Activated B cell treated with CpG ODN at 0.5 μM for 24 hours (primary cell): ENCODE measurements at places on chromosomes 3 and 15. TPM values are rescaled to one million over a fixed set of nuclear protein-coding genes. Genes with fewer than 3 reads are reported as not detected.
A peak's percentile ranks its signal among the peaks of the same experiment; 100 is the strongest.

DNA sequence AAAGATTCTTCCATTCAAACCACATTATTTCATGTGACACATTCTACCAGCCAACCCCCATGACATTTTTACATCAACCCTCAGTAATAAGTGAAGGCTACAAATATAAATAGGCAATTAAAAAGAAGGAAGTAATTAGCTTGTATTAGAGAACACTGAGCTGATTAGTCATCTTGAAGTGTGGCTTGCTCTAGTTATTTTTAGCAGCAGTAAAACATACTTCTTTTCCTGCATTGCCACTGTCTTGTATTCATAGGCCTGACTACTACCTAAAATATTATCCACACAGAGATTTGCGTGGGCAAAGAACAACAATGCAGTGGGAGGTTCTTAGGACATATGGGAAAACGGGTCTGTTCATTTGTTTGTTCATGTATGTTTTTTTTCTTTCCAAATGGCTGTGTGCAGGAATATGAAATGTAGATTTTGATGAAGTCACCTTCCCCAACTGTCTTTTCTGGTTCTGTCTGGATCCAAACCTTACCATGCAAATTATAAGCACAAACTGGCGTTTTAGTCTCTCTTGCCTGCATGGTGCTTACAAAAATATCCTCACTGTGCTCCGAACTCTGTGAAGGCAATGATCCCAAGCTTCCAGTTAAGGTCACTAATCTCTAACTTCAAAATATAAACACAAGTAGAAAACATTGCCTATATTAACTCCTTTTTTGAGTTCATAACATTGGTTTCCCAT is 31.5 kb upstream of the TM4SF4 start:
- H3K4me3 ChIP-seq = no peak overlapping the region
- no peaks in the 10 kb centered on the region for H3K27me3 ChIP-seq
- H3K36me3 ChIP-seq = no peaks in the 10 kb centered on the region
- peaks cover 3% of the 10 kb centered on the region for H3K4me1 ChIP-seq
- no peak for DNase-seq

GRCh38 chr3:73765878-73766545 is 141.3 kb upstream of the PDZRN3 start:
- no peak for DNase-seq
- no peak overlapping the region for H3K27ac ChIP-seq
- H3K36me3 ChIP-seq = no peaks in the 10 kb centered on the region

GRCh38 chr3:42088803-42089530 is 2.2 kb upstream of the TRAK1 start:
- peaks cover 82% of the 10 kb centered on the region for H3K4me1 ChIP-seq
- H3K27ac ChIP-seq = peak overlapping the region; percentile 57
- DNase-seq = no peak
- peaks cover 58% of the 10 kb centered on the region for H3K36me3 ChIP-seq
- H3K27me3 ChIP-seq = no peaks in the 10 kb centered on the region

DNA sequence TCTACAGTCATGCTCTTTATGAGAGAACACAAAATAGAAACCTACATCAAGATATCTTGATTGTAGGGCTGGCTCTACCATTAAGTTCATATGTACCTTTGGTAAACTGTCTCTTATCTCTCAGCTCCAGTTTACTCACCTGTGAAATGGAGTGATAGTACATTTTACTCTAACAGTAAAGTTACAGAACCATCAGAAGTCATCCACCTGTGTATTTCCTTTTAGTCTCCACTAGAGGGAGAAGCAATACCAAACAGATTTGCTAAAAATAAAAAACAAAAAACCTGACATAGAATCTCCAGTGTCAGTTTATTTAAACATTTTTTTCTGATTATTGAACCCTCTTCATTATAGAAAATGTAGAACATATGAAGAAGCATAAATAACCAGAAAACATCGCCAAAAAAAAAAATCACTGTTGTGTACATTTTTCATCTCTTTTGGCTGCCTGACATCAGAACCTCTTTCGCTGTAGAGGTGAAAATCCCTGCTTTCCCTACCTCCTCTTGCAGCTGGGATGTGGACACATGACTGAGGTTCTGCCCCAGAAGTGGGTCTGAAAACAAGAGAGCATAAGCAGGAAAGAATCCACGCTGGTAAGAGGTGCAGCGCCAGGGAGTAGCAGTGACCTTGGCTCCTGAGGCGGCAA is 48.7 kb upstream of the WDR72 start:
- no peaks in the 10 kb centered on the region for H3K36me3 ChIP-seq
- DNase-seq = no peak
- no peak overlapping the region for H3K27ac ChIP-seq
- no peaks in the 10 kb centered on the region for H3K4me1 ChIP-seq
- no peaks in the 10 kb centered on the region for H3K27me3 ChIP-seq
- H3K4me3 ChIP-seq = no peak overlapping the region

Gene ARGFX
- not detected in 2 replicates for total RNA-seq

Gene GOLGA8S
- total RNA-seq = 0.09 and 0.10 TPM in 2 replicates

Gene A4GNT
- total RNA-seq = not detected in 2 replicates
